ENCODE measurements at places on chromosomes 11 and 22.

DNA sequence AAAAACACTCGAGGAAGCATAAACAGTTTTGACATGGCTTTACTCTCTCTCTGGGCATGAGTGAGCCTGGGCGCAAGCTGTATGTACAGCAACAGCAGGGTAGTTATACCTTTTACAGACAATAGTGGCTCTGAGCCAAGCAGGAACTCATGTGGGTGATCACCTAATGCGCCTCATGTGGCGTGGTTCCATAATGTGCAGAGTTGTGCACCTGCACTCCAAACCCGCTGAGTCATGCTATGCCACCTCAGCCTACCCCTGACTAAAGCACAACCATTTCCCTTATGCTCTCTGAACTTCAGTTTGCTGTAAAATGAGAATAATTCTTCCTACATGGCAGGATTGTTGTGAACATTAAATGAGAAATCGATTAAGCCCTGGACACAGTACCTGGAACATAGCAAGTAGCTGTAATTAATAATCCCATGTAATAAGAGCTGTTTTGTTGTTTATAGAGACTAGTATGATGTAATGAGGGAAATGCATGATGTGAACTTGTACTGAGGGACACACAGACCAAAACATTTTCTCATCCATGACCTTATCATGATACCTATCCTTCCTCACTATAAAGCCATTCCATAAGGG, 71.6 kb downstream of the CCDC34 start:
- no peak for DNase-seq

DNA sequence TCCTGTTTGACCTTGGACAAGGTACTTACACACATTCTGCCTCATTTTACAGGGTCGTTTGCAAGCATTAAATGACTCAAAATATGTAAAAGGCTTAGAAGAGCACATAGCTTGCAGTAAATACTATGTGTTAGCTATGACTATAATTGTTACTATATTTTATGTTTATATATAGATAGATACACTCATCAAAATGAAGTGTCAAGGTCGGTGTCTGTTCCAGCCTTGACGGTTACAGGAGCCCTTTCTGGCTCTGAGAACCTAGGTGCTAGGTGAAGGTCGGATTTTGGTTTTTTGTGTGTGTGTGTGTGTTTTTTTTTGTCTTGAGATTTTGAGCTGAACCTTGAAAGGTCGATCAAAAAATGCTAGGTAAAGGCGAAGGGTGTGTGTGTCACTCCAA, 24.5 kb upstream of the LIMK2 start:
- no peak for DNase-seq

DNA sequence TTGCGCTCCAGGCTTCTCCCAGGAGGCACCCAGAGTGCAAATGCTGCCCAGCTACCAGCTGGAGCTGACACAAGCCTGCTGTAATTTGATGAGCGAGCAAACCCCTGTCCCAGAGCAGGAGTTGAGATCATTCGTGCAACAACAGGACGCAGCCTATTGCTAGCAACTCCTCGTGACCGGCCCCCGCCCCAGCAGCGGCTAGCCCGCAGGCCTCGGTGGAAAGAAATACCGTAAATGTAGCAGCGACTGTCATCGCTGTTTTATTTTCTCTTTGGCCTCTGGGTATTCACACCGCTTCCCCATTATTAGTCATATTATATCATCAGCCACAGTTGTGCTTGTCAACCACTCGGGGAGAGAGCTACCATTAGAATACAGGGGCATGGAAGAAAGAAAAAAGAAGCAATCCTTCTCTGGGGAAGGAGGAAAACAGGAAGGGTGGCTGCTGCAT, 59.2 kb upstream of the ATXN10 start:
- DNase-seq = peak; percentile 34

DNA sequence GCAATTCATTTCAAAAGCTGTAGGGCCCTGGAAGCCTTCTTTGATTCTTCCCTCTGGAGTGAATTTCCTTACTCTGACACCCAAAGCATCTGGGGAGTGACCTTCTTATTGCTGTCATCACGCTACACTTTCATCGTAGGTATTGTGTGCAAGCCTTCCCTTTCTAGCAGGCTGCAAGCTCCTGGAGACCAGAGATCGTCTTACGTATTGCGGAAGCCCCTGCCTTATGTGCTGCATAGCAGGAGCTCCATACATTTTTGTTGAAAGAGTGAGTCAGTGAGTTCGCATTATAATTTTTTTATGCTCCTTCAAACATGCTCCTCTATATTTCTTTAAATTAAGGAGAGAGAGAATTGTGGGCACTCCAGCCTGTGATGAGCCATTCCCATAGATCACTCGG, 21.2 kb upstream of the TMEM218 start:
- DNase-seq = no peak

GRCh38 chr11:30131535-30131934, 99.3 kb upstream of the FSHB start:
- peak; percentile 4 for DNase-seq

DNA sequence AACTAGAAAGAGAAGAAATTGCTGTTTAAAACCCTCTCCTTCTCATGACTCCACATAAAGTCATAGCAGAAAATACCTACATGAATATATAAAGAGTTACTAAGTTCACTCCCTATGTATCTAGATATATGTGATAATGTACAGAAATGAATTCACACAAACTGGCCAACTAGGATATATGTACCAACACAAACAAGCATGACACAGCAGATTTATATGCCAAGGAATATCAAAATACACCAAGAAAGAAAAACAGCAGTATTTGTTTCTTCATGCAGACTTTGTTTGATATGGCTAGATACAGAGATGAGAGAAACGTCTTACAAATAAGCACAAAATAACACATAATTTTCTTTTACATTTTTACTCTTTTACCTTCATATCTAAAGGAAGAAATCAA, 1.8 kb downstream of the OR51G1 start:
- DNase-seq = no peak

GRCh38 chr11:44623731-44624491, 58.4 kb downstream of the CD82 start:
- no peak for DNase-seq

GRCh38 chr11:9016916-9017642, 13.3 kb upstream of the NRIP3 start:
- DNase-seq = no peak

DNA sequence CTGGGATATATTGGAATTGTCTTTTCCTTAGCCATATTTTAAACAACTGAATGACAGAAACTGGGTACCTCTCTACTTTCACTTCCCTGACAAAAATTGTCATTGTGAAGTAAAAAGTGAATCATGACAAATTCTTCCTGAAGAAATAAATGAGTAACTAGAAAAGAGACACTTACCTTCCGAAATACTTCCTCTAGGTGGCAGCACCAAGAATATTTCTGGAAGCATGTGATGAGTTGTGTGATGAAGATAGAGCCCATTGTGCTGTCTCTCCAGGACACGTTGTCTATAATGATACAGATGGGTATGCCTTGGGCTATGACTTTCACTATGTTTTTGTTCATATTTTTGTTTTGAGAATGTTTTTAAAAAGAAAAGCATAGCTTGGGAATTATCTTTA, 21.5 kb downstream of the CASP4 start:
- DNase-seq = peak; percentile 20

DNA sequence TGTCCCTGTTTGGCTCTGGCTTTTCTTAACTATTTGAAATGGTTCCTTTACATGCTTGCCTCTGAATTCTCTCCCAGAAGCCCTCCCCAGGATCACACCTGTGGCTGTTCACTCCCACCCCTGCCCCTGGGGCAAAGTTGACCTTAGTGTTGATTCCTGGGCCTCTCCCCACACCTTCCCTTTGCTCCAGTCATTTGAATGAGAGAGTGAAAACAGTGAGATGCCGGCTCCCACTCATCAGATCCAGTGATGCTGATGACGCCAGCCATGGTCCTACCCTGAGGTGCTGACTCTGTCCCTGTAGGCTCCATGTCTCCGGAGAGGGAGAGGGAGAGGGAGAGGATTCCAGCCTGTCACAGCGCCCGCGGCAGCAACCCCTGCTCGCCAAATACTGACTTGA, 40.7 kb downstream of the LRP5 start:
- DNase-seq = no peak

GRCh38 chr22:38165922-38166593, 15.6 kb downstream of the PLA2G6 start:
- no peak for DNase-seq

- no peak for DNase-seq
Measured at GRCh38 chr11:111148953-111149352, 96.6 kb upstream of the POU2AF2 start.

- no peak for DNase-seq
Measured at GRCh38 chr11:69078930-69079605, 30.3 kb downstream of the TPCN2 start.

DNA sequence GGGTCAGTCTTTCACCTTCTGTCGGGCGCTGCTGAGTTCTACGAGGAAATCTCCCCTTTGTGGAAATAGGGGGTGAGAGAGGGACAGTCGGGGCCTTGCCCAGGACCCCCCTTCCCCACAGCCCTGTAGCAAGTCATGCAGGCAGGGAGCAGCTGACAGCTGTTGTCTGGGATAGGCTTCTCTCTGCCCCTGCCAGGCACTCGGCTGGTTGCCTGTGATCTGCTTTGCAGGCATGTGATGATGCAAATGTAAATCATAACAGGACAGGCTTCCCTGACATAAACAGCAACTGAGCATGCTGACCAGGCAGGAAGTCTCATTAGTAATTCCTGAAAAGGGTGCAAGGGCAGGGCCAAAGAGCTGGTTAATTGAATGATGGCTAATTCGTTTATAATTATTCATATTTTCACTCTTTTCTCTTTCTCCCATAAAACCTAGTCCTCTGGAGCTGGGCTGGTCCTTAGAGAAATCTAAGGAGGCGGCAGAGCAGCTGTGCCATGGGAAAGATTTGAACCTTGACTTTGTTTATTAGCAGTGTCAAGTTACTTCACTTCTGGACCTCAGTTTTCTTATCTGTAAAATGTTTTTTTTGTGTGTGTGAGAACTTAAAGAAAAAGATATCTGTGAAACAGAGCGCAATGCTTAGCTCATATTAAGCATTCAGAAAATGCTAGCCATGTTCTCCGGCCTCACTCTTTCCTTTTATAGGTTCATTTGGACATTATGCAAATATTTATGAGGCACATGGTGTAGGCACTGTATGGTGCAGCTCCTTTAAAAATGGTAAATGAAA, 129.7 kb downstream of the LDLRAD3 start:
- no peak for DNase-seq

DNA sequence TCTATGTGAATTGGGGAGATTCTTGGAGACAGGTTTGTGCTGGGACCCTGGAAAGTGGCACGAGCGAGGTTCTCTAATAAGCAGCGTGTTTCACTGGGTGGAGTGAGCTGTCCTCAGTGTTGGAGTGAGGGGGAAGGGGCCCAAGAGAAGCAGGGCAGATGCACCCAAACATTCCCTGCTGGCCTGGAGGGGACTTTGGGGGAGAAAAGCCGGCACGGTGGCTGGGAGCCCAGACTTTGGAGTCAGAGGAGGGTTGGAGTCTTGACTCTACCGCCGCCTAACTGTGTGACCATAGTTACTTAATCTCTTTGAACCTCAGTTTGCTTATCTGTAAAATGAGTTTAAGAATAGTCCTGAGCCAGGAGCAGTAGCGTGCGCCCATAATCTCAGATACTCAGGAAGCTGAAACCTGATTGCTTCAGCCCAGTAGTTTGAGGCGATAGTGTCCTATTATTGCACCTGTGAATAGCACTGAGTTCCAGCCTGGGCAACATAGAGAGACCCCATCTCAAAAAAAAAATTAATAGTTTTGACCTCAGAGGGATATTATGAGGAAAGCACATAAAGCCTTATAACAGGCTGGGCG, 614 bp downstream of the NR1H3 start:
- no peak for DNase-seq

DNA sequence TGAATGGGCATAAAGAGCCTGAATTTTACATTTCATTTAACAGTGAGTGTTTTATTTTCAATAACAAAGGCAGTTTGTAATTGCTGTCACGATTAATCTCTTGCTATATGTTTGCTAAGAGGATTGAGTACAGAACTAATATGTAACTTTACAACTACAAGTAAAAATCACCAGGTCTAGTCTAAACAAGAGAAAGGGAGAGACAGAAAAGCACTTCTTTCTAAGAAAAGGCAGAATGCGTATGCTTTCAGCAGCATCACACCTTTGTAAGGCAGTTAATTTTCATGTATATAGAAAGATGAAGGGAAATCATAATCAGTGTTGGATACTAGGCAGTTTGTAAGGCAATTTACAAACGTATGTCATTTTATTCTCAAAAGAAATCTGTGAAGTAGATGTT, 169.8 kb downstream of the NELL1 start:
- no peak for DNase-seq

- peak; percentile 27 for DNase-seq
Measured at GRCh38 chr11:121321614-121322243, 29.2 kb downstream of the SC5D start.

GRCh38 chr11:13229136-13229535, 48.5 kb upstream of the BMAL1 start:
- no peak for DNase-seq

GRCh38 chr11:46520971-46521745, 72.7 kb downstream of the AMBRA1 start:
- peak; percentile 60 for DNase-seq

DNA sequence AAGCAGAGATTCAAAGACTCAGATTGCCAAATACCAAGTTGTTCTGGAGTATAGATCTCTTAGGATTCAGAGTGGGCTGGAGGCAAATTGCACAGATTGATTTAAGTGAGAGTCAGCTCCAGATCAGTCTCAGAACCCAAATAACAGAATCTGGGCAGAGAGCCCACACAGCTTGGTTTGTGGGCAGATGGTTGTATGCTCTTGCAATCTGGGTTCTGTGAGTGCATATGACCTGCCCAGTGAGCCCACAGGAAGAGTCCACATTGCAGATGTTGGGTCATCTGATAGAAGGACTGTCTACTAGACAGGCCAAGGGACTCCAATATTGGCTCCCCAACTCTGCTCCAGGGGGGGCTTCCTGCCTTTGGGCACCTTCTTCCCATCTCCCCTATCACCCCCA, 65.9 kb downstream of the ADAMTS15 start:
- no peak for DNase-seq

DNA sequence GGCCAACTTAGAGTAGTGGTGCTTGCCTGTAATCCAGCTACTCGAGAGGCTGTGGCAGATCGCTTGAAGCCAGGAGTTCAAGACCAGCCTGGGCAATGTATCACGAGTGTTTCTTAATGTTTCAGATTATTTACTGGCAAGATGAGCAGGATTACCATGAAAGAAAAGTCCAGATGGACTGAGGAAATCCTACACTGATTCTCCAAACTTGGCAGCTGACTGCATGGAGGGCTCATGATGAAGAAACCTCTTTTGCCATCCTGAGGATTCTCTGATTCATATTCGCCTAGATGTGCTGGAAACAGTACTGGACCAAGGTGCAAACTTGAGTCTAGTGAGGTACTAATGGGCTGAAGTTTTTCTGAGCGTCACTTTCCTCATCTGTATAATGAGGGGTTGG, 2.8 kb upstream of the SIDT2 start:
- no peak for DNase-seq
